ENCODE measurements at places on chromosomes 5 and 9. TPM values are rescaled to one million over a fixed set of nuclear protein-coding genes. Genes with fewer than 3 reads are reported as not detected.
A peak's percentile ranks its signal among the peaks of the same experiment; 100 is the strongest.

FLT4 gene
- 0.75 TPM for total RNA-seq

BHMT gene
- total RNA-seq: not detected

KLF4 gene
- total RNA-seq: 0.88 TPM

SLC23A1 gene
- 0.53 TPM for total RNA-seq

ANKRD55 gene
- 5.7 TPM for total RNA-seq

SPINK4 gene
- total RNA-seq: not detected

ZBTB34 gene
- 4.2 TPM for total RNA-seq

KIF20A gene
- total RNA-seq: 76.3 TPM

HTR1A gene
- not detected for total RNA-seq

SLC34A3 gene
- not detected for total RNA-seq

PCDHA4 gene
- not detected for total RNA-seq

TSSK1B gene
- not detected for total RNA-seq

DNA sequence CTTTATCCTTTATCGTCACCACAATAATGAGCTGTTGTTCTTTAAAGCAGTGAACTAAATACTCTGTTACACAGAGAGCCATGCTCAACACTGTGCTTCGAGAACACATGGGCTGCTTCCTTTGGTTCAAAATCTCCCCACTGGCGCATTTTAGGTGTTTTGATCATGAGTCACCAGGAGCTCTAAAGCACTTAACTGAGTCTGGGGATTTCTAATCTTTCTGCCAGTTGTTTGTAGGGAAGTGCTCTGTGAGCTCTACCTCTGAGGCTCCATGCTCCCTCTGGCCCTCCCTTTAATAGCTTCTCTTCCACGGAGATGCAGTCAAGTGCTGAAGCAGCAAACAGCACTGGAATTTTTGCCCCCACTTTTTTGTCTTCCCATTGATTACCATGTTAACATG is 17.0 kb downstream of the ERAP2 start:
- peak; percentile 65 for DNase-seq
- peaks cover 64% of the 10 kb centered on the region for H3K36me3 ChIP-seq
- peak overlapping the region; percentile 85 for H3K27ac ChIP-seq
- peak overlapping the region; percentile 7 for H3K4me3 ChIP-seq

DNA sequence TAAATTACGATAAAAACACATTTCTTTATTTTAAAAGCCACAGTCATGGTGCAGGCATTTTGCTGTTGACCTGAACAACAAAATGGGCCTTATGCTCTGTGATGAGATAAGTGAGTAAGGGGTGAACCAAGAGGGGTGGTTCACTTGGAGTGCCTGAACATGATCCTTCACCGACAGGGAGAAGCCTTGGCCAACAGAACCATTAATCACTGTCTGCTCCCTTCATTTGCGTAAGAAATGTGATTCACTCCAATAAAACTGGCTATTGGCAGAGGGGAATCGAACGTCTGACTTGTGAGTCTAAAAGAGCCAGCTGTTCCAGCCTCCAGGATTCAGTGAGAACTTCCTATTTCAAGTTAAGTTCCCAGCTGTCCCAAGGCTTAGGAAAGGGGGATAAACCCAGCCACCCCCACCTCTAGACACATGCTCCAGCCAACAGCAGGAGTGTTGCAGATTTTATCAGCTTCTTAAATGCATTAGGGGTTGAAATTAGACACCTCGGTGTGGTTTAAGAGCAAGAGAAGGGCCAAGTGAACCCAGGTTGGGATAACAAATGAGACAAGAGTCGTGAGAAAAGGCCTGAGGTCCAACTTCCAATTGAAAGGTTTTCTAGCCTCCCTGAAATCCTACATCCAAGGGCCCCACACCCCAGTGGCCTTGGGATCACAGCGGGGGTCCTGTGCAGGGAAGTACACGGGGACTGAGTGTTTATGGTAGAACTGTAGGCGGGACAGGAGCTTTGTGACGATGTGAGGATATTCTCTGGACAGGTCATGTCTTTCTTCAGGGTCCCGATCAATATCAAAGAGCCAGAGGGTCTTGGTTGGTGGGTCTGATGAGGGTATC is 131.4 kb upstream of the LHFPL2 start:
- no peak overlapping the region for H3K4me3 ChIP-seq
- DNase-seq: no peak
- H3K27me3 ChIP-seq: no peaks in the 10 kb centered on the region
- H3K36me3 ChIP-seq: peaks cover 14% of the 10 kb centered on the region

DNA sequence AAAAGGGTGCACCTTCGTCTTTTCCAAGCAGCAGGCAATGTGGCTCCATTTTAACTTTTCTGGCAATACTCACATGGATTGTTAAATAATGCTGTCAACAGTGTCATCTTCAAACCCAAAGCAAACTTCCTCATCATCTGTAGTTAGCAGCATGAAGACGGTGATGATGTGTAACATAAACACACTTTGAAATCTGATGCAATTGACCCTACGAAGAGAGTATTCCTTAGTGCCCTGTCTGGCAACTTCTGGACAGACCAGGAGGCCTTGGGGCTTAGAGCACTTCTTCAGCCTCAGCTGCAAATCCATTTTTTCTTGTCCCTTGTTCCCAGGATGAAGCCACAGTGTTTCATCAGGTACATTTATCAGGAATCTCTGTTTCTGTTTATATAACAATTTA is 149.1 kb downstream of the GHR start:
- DNase-seq: no peak
- H3K27ac ChIP-seq: no peak overlapping the region
- H3K27me3 ChIP-seq: peaks cover 17% of the 10 kb centered on the region
- H3K36me3 ChIP-seq: no peaks in the 10 kb centered on the region
- no peak overlapping the region for H3K4me3 ChIP-seq
- H3K4me1 ChIP-seq: no peaks in the 10 kb centered on the region

- H3K27me3 ChIP-seq: no peaks in the 10 kb centered on the region
- H3K36me3 ChIP-seq: no peaks in the 10 kb centered on the region
- H3K27ac ChIP-seq: peak overlapping the region; percentile 67
- H3K4me3 ChIP-seq: peak overlapping the region; percentile 73
- H3K4me1 ChIP-seq: peaks cover 33% of the 10 kb centered on the region
- DNase-seq: peak; percentile 59
Observed at GRCh38 chr9:129609486-129610212, 11.3 kb downstream of the C9orf50 start.

- no peak for DNase-seq
- H3K36me3 ChIP-seq: no peaks in the 10 kb centered on the region
- peaks cover 8% of the 10 kb centered on the region for H3K27me3 ChIP-seq
- no peak overlapping the region for H3K4me3 ChIP-seq
Observed at GRCh38 chr9:108756746-108757490, 98.9 kb downstream of the ACTL7B start.

DNA sequence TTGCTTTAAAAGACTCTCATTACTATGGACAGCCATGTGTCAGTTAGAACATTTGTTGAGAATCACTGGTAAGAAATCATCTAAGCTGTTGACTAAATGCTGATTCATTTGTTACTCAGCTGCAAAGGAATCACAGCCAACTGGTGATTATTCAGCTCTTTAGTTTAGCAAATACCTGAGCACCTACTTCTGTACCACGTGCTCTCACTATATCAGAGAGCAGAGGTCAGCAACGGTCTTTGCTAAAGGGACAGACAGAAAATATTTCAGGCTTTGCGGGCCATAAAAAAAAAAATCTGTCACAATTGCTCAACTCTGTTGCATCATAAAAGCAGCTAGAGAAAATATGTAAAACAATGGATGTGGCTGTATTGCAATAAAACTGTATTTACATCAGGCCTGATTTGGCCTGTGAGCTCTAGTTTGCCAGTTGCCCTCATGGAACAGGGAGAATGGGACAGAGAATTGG is 377.6 kb downstream of the DNAH5 start:
- H3K4me3 ChIP-seq: no peak overlapping the region
- H3K27ac ChIP-seq: no peak overlapping the region
- no peaks in the 10 kb centered on the region for H3K36me3 ChIP-seq
- DNase-seq: no peak

DNA sequence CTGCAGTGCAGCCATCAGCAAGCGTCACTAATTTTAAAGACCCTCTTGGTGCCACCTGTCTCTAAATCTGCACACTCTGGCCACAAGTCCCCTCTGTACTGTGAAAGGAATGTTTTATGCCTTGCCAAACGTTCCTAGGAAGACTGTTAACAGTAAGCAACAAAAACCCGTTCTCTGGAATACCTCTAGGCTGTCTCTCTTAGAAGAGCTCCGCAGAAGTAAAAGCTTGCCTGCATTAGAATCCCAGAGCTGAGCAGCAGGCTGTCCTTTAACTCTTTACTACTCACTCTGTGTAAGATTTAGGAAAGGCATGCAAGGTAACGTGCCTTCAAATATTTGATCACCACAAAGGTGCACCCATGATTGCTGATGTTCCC is 53.9 kb upstream of the C9orf72 start:
- no peak overlapping the region for H3K27ac ChIP-seq
- H3K36me3 ChIP-seq: no peaks in the 10 kb centered on the region
- H3K4me1 ChIP-seq: no peaks in the 10 kb centered on the region
- H3K4me3 ChIP-seq: no peak overlapping the region
- no peak for DNase-seq

GRCh38 chr5:79773612-79774011 is 84.0 kb downstream of the CMYA5 start:
- no peaks in the 10 kb centered on the region for H3K36me3 ChIP-seq
- H3K4me3 ChIP-seq: no peak overlapping the region
- DNase-seq: no peak
- no peak overlapping the region for H3K27ac ChIP-seq
- peaks cover 4% of the 10 kb centered on the region for H3K27me3 ChIP-seq
- peaks cover 13% of the 10 kb centered on the region for H3K4me1 ChIP-seq

DNA sequence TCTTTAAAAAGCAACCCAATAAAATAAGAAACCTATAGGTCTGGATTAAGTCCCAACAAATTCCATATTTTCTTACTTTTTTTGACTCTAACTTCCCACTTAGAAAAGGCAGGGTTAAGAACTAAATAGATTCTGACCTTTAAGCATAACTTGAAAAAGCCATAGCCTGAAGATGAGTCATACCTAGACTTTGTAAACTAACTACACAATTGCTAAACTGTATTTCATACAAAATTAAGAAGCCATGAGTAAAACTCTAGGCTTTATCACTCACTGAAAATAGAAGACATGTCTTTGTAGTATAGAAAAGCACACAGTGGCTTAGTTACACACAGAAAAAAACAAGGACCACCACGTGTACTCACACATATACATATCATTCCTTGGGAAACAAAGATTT is 51.5 kb downstream of the MLLT3 start:
- no peak overlapping the region for H3K4me3 ChIP-seq
- no peak overlapping the region for H3K27ac ChIP-seq

GRCh38 chr5:171226864-171227263 is 82.2 kb upstream of the TLX3 start:
- no peaks in the 10 kb centered on the region for H3K4me1 ChIP-seq
- H3K36me3 ChIP-seq: no peaks in the 10 kb centered on the region
- peaks cover 4% of the 10 kb centered on the region for H3K27me3 ChIP-seq

DNA sequence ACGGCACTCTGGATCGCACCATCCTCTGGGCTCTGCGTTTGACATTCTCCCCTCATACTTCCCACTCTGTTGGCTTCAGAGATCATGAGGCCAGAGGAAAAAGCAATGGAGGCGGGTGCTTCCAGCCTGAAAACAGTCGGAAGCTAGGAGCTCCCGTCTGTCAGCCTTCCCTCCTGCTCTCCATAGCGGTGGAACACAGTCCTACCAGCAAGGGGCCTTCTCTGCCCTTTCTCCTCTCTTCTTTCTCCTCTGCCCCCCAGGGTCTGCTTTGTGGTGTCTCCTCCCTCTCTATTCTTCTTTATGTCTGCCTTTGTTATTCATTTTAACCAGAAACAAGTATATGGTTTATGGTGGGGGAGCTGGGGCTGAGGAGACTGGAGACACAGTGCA is 152.5 kb upstream of the NFIB start:
- no peak for DNase-seq
- H3K27ac ChIP-seq: no peak overlapping the region
- no peak overlapping the region for H3K4me3 ChIP-seq
- no peaks in the 10 kb centered on the region for H3K4me1 ChIP-seq

DNA sequence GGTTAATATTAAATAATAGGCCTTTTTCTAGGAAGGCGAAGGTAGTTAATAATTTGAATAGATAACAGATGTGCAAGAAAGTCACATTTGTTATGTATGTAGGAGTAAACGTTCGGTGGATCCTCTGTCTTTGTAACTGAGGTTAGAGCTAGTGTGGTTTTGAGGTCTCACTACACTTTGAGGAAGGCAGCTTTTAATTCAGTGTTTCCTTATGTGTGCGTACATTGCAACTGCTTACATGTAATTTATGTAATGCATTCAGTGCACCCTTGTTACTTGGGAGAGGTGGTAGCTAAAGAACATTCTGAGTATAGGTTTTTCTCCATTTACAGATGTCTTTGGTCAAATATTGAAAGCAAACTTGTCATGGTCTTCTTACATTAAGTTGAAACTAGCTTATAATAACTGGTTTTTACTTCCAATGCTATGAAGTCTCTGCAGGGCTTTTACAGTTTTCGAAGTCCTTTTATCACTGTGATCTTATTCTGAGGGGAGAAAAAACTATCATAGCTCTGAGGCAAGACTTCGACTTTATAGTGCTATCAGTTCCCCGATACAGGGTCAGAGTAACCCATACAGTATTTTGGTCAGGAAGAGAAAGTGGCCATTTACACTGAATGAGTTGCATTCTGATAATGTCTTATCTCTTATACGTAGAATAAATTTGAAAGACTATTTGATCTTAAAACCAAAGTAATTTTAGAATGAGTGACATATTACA is 45.7 kb downstream of the TGFBR1 start:
- no peak overlapping the region for H3K4me3 ChIP-seq
- no peak for DNase-seq
- H3K27me3 ChIP-seq: no peaks in the 10 kb centered on the region
- peaks cover 18% of the 10 kb centered on the region for H3K4me1 ChIP-seq
- H3K27ac ChIP-seq: no peak overlapping the region

DNA sequence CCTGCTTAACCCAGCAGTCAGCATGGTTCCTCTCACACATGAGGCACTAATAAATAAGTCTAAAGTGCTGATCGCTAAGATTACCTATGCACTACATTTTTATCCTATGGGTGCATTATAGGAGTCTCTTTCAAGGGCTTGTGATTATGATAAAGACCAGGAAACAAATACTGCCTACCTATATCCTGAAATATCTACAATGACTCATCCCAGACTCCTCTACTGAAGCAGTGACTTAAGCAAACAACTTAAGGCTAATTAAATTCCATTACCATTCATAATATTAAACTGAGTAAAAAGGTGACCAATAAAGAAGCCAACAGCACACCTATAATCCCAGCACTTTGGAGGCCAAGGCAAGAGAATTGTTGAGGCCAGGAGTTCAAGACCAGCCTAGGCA is 338.4 kb downstream of the DNAH5 start:
- H3K4me3 ChIP-seq: no peak overlapping the region
- no peaks in the 10 kb centered on the region for H3K27me3 ChIP-seq
- no peaks in the 10 kb centered on the region for H3K4me1 ChIP-seq
- no peak for DNase-seq
- no peaks in the 10 kb centered on the region for H3K36me3 ChIP-seq
- no peak overlapping the region for H3K27ac ChIP-seq

GRCh38 chr5:61097465-61097864 is 64.8 kb downstream of the SMIM15 start:
- no peak overlapping the region for H3K4me3 ChIP-seq
- H3K4me1 ChIP-seq: peaks cover 2% of the 10 kb centered on the region
- H3K27ac ChIP-seq: no peak overlapping the region
- H3K27me3 ChIP-seq: no peaks in the 10 kb centered on the region

Data from activated CD4-positive, alpha-beta T cell treated with anti-CD3 and anti-CD28 coated beads for 36 hours (primary cell).